ENCODE measurements at places on chromosomes 7 and 10.

- no peak for DNase-seq
These were observed 1122.1 kb downstream of the XPNPEP1 start for GRCh38 chr10:108801220-108801619.

- no peak for DNase-seq
These were observed 113.4 kb downstream of the REEP3 start for GRCh38 chr10:63634488-63635065.

GRCh38 chr10:113094114-113094486, 144.1 kb downstream of the TCF7L2 start:
- no peak for DNase-seq

- DNase-seq = no peak
These were observed 24.3 kb downstream of the SEM1 start for GRCh38 chr7:96685353-96685752.

- no peak for DNase-seq
These were observed 60.0 kb upstream of the CYTH3 start for GRCh38 chr7:6332386-6332785.
